ENCODE measurements at places on chromosomes 5 and 9. TPM values are rescaled to one million over a fixed set of nuclear protein-coding genes. Genes with fewer than 3 reads are reported as not detected.

DNA sequence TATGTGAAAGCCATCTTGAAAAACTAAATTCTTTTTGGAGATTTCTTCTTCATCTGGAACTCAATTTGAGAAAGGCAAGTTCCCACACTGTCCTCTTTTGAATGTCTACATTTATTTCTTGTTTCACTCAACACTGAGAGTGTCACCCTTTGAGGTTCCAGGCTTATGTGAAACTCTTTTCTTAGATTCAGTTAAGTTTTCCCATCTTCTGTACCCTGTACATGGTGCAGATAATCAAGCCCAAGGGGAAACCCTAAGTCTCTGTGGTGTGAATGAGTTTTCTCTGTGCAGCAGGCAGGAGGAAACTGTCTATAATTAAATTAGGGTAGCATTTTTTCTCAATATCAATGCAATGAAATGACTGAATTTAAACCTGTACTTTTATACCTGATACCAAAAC is 72.3 kb upstream of the PRLR start:
- no peak for DNase-seq
- no peaks in the 10 kb centered on the region for H3K4me1 ChIP-seq
- H3K27me3 ChIP-seq: no peaks in the 10 kb centered on the region

DNA sequence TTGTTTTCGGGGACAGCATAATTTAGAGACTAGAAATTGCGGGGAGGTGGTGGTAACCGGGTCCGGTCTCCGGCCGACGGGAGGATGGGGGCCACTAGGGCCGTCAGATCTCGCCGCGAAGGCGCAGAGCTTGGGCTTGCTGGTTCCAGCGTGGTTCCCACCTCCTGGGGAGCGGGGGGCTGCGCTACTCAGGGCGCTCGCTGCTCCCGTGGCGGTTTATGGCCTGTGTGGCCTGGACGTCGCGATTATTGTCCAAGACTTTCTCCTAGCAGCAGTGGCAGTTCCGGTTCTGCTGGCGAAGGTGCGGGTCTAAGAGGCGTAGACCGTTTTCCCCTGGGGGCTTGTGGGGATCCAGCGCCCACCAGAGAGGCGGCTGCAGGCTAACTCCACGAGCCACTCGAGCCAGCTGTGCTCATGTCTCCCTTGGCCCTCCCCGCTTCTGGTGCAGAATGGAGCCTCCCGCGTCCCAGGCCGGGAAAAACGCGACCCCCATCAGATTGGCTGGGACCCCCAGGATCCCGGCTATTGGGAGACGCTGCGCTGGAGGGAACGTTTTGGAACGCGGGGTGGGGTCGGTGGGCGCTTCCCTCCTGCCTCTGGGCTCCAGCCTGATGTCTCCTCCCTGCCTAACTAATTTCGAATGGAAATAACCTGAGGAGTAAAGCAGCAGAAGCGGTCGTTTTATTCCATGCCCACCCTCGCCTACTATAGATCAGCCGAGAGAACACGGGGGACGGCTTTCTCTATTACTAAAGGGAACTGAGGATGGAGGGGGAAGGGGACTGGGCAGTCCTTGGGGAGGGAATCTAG is 87.1 kb downstream of the ENTREP1 start:
- H3K27me3 ChIP-seq: no peaks in the 10 kb centered on the region
- DNase-seq: no peak
- H3K4me1 ChIP-seq: peaks cover 8% of the 10 kb centered on the region
- no peaks in the 10 kb centered on the region for H3K36me3 ChIP-seq

The TAS2R1 gene
- total RNA-seq: not detected

- no peak overlapping the region for H3K27ac ChIP-seq
- H3K4me1 ChIP-seq: no peaks in the 10 kb centered on the region
- H3K36me3 ChIP-seq: no peaks in the 10 kb centered on the region
- no peaks in the 10 kb centered on the region for H3K27me3 ChIP-seq
- no peak overlapping the region for H3K4me3 ChIP-seq
Observed at GRCh38 chr5:25979086-25979485, 1059.3 kb downstream of the CDH9 start.

The ARID3C gene
- not detected for total RNA-seq

- H3K4me3 ChIP-seq: no peak overlapping the region
- H3K27ac ChIP-seq: no peak overlapping the region
- H3K36me3 ChIP-seq: no peaks in the 10 kb centered on the region
- no peaks in the 10 kb centered on the region for H3K27me3 ChIP-seq
- DNase-seq: no peak
Observed at GRCh38 chr5:25905646-25906045, 1132.7 kb downstream of the CDH9 start.

GRCh38 chr5:112348387-112348786 is 70.7 kb downstream of the EPB41L4A start:
- no peaks in the 10 kb centered on the region for H3K27me3 ChIP-seq
- no peak overlapping the region for H3K4me3 ChIP-seq
- no peak overlapping the region for H3K27ac ChIP-seq
- H3K36me3 ChIP-seq: no peaks in the 10 kb centered on the region
- no peak for DNase-seq

GRCh38 chr5:10497554-10497953 is 55.9 kb downstream of the ROPN1L start:
- no peaks in the 10 kb centered on the region for H3K27me3 ChIP-seq
- no peak overlapping the region for H3K4me3 ChIP-seq
- no peak overlapping the region for H3K27ac ChIP-seq
- H3K4me1 ChIP-seq: peaks cover 3% of the 10 kb centered on the region

- no peaks in the 10 kb centered on the region for H3K36me3 ChIP-seq
- no peak for DNase-seq
- peak overlapping the region; percentile 84 for H3K27ac ChIP-seq
- H3K4me1 ChIP-seq: peaks cover 36% of the 10 kb centered on the region
- no peak overlapping the region for H3K4me3 ChIP-seq
Observed at GRCh38 chr9:94995048-94995693, 268.7 kb downstream of the AOPEP start.

DNA sequence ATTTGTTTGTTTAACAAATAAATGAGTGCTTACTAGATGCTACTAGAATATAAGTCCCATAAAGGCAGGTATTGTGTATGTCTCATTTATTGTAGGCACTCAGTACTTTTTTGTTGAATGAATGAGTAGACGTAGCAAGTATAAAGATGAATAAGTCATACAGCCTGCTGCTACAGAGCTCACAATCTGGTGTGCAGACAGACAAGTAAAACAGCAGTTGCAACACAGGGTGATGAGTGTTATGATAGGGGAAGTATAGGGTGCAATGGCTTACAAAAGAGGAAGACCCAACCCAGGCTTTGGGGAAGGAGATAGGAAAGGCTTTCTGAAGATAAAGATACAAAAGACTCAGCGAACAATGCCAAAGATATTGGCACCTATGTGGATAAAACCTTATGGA is 47.7 kb downstream of the SH3RF2 start:
- no peaks in the 10 kb centered on the region for H3K27me3 ChIP-seq
- H3K36me3 ChIP-seq: no peaks in the 10 kb centered on the region
- no peak for DNase-seq
- H3K4me3 ChIP-seq: no peak overlapping the region

GRCh38 chr5:125592856-125593255 is 830.4 kb upstream of the GRAMD2B start:
- no peaks in the 10 kb centered on the region for H3K27me3 ChIP-seq
- H3K36me3 ChIP-seq: no peaks in the 10 kb centered on the region
- H3K27ac ChIP-seq: no peak overlapping the region
- peaks cover 12% of the 10 kb centered on the region for H3K4me1 ChIP-seq

The SOX30 gene
- 0.08 TPM for total RNA-seq

The LHX3 gene
- total RNA-seq: not detected

The C5orf46 gene
- total RNA-seq: 12.0 TPM

The PCDHA13 gene
- total RNA-seq: not detected

The MARCOL gene
- total RNA-seq: not detected

DNA sequence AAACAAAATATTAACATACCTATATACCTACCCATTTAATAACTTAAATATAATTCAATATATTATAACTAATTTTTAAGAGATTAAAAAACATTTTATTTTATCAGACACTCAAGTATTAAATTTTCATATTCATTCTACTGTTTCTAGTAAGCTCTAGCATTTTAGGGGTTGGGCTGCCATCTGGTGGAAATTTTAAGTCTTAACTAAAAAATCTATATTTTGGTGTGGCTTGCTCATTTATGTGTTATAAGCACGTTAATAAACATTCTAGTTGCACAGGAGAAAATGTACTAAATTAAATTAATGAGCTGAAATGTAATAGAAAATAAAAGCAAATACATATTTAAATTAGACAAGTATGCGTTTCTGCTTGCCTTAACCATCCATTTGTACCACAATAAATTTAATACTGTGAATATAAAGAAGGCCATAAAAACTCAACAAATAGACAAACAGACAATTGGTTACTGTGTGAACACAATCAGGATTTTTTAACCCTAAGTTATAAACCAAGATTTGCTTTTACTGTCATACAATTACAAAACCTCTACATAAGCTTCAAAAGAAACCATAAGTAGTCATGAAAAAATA is 1728.3 kb upstream of the CDH9 start:
- H3K4me1 ChIP-seq: no peaks in the 10 kb centered on the region
- no peak overlapping the region for H3K27ac ChIP-seq
- H3K4me3 ChIP-seq: no peak overlapping the region

DNA sequence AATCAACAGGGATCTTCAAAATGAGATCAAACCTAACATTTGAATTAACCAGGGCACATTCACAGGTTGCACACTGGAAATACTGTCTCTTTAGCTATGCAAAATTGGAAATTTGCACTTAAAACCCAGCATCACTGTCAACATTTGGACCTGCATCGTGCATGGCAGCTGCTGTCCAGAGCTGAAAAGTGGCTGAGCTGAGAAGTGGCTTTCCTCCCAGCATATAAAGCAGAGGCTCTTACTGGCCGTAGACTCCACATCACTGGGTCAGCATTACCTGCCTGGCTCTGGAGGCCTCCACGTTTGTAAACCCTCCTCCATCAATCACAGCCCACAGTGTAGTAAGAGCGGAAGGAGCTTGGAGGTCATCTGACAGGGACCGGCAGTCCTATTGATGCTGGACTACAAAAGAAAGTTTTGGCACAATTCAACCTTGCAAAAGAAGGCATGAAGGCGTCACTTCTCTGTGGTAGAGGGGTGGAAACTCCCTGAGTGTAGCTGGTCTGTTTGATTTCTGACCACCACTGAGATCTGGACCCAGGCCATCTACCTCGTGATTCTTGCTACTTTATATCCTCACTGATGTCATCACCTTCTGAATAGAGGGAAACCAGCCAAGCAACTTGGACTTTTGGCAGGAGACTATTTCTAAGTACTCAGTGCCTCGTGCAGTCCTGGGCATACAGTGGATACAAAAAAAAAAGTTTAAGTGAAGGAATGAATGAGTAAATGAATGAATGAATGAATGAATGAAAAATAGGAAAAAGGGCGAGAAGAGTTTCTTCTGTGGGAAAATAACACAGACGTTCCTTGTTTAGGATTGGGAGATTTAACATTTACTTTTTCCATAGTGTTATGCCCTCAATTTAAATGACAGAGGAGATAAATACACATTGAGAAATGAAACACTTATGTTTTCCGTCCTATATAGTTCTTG is 14.8 kb downstream of the RASEF start:
- H3K27me3 ChIP-seq: peaks cover 8% of the 10 kb centered on the region
- peaks cover 11% of the 10 kb centered on the region for H3K4me1 ChIP-seq
- no peak overlapping the region for H3K27ac ChIP-seq

DNA sequence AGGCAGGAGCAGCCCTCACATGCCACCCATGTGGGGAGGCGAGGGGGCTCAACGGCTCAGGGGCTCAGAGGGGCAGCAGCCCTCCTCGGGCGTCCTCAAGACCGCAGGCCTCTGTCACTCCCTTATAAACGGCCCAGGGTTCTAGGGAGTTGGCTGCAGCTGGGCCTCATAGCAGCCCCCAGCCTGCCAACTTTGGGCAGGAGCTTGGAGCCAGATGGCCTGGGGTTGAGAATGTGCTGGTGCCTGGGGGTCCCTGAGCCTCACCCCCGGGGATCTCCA is 51.0 kb upstream of the RNU6ATAC start:
- H3K27me3 ChIP-seq: no peaks in the 10 kb centered on the region
- H3K4me1 ChIP-seq: peaks cover 41% of the 10 kb centered on the region
- no peak for DNase-seq

The PCDH12 gene
- 7.6 TPM for total RNA-seq

The FAM78A gene
- 47.3 TPM for total RNA-seq

DNA sequence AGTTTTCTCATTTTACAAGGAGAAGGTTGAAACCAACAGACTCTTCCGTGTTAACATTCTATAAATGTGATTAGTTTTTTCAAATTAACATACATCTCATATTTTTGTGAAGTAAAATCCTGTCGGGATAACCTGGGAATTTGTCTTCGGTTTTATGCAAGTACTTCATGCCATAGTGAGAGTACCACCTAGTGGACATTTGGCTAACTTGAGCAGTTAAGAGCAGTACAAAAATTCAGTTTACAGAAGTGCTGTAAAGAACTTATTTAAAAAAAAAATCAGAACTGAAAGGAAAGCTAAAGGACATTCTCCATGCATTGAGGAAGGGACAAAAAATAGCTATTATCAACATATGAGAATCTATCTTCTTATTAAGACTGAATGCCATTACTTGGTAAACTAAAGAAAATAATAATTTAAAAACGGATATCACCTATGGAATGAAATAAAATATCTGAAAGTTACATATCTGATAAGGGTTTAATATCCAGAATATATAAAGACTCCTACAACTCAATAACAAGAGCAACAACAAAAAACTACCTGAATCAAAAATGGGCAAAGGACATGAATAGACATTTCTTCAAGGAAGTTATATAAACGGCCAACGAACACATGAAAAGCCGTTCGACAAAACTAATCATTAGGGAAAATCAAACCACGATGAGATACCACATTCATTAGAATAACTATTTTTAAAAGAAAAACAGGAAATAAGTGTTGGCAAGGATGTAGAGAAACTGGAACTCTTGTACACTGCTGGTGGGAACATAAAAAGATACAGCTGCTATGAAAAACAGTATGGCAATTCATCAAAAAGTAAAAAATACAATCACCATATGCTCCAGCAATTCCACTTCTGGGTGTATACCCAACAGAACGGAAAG is 117.0 kb upstream of the GNA14 start:
- peak overlapping the region; percentile 24 for H3K27ac ChIP-seq
- no peak overlapping the region for H3K4me3 ChIP-seq
- no peak for DNase-seq
- peaks cover 11% of the 10 kb centered on the region for H3K4me1 ChIP-seq

The PCDHA10 gene
- 0.05 TPM for total RNA-seq

DNA sequence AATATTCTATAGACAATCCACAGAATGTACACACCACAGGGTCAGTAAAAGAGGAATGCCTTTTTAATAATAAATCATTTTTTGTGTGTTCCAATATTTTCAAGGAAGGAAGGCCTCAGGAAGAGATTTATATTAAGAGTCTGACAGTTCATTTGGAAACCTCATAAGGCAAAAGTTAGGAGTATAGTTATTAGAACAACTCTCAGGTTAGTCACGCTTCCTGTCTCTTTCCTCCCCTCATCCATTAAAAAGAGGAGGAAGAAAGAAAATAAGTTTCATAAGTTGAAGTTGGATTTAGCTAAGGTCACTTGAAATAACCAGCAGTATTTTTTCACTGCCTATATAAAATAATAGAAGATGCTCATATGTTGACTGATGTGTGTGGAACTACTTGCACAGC is 863.2 kb downstream of the PTPRD start:
- no peaks in the 10 kb centered on the region for H3K27me3 ChIP-seq
- DNase-seq: no peak
- H3K4me1 ChIP-seq: no peaks in the 10 kb centered on the region

The ENTPD8 gene
- total RNA-seq: not detected

GRCh38 chr5:104951829-104952228 is 1389.2 kb upstream of the NUDT12 start:
- DNase-seq: no peak
- H3K27me3 ChIP-seq: no peaks in the 10 kb centered on the region
- no peak overlapping the region for H3K4me3 ChIP-seq
- no peak overlapping the region for H3K27ac ChIP-seq

GRCh38 chr9:101229606-101230005 is 155.2 kb downstream of the BAAT start:
- H3K27ac ChIP-seq: no peak overlapping the region
- H3K4me1 ChIP-seq: no peaks in the 10 kb centered on the region
- H3K27me3 ChIP-seq: peaks cover 4% of the 10 kb centered on the region
- H3K4me3 ChIP-seq: no peak overlapping the region

Measured in left ventricle myocardium inferior (tissue), 1 donor.